ENCODE measurements at places on chromosomes 2 and 18.

DNA sequence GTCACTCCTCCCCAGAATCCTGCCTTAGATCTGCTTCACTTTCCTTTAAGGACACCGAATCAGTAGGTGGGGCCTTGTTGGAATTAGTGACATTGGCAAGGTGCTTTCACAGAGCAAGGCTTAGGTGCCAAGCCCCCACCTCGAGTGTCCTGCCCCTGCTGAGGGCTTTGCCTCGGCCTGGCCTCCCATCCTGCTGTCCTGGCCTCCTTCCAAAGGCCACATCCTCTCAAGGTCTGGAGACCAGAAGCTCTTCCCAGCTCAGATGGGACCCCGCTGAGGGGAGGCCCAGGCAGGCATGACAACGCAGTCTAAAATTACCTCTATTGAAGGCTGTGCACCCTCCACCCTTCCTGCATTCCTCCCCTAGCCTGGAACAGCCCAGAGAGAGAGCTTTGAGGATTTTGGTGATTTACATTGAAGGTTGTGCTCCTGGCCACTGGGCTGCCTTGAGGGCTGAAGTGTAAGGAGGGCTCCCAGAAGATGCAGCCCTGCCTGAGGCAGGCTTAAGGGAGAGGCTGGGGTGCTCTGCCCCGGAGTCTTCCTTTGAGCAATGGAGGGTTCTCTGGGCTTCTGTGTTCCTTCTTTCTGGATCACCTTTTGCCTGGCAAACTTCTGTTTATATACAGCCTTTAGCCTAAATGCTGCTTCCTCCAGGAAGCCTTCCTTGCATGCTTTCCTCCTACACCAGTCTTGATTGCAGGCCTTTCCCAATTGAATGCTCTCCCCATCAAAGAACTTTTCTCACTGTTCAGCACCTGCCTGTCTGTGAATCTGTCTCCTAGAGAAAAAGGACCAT, 154.4 kb downstream of the DDX1 start:
- no peak for DNase-seq

- no peak for DNase-seq
Measured at GRCh38 chr2:185128346-185128745, 530.0 kb downstream of the ZNF804A start.

GRCh38 chr18:12543697-12544096, 114.2 kb downstream of the SPIRE1 start:
- DNase-seq, result no peak

DNA sequence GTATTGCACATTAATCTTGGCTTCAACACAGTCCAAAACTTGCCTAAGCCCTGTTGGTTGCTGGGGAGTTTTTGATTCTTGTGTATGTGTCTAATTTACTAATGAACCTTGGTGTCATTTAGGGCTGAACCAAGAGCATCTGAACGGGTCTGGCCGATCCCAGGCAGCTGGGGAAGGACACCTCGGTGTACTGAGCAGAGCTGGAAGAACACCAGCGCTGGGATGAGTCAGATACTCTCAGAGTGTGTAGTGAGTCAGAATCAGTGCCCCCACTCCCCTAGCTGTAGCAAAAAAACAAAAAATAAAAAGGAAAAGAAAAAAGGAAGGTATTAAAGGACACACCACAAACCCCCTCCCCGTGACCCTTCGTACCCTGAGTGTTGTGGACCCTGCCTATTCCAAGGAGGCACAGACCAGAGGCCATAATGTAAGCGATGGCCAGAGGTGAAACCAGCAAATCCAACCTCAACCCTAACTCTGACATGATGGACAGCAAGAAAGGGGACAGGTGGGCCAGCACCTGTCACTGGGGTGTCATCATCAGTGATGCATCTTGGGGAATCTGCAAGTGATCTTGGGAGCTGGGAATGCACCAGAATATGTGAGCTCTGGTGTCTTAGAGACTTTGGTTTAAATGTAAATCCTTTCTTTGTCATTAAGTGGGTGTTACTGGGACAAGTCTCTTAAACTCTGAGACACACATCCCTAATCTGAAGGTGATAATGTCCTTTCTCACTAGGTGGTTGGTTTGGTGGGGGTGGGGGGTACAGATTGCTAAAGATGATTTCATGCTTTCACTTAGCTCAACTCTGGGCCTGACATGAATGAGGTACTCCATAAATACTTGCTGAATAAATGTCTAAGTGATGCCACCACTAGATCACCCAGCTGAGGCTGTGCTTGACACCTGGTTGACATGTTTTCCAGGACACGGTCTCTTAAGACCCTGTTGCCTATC, 34.2 kb upstream of the NCOA1 start:
- DNase-seq, result peak; percentile 28

- DNase-seq, result no peak
Measured at GRCh38 chr2:18444806-18445205, 115.6 kb downstream of the RDH14 start.

- DNase-seq, result no peak
Measured at GRCh38 chr2:5685225-5685624, 7.0 kb upstream of the SOX11 start.

DNA sequence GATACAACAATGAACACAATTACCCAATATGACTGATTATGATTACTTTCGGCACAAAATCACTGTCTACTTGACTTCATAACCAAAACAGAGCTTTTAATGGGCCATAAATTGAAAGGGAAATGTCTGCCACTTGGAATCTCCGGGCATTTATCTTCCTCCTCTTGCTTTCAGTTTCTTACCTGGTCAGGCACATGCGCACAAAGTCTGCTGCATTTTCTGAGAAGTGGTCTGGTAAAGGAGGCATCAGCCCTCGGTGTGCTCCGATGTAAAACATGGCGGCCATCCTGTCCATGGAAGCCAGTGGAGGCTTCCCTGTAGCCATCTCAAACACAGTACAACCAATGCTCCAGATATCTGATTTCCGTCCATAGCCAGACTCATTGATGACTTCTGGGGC, 62.0 kb downstream of the CCNT2 start:
- DNase-seq, result no peak

GRCh38 chr2:61575447-61575859, 37.3 kb upstream of the XPO1 start:
- DNase-seq, result no peak

DNA sequence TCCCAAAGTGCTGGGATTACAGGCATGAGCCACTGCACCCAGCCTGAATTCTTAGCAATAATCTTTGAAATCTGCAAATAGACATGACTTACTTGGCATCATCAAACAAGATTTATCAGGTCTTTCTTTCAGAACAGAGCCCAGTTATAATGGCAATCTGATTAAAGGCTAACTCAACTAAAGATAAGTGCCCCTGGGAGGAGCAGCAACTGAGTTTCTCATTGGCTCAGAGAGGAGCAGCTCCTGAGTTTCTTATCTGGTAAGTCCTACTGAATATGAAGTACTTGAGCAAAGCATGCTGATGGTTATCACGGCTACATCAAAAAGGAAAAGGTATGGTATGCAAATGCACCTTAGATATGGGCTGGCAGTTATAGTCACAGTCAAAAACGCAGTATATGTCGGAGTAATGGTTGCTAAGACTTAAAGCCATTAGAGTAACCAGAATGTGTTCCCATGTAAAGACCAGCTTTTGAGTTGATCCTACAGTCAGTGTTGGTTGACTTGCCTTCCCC, 15.0 kb upstream of the AP1S3 start:
- DNase-seq, result no peak

- no peak for DNase-seq
Measured at GRCh38 chr2:236562434-236562833, 7.2 kb upstream of the ACKR3 start.

DNA sequence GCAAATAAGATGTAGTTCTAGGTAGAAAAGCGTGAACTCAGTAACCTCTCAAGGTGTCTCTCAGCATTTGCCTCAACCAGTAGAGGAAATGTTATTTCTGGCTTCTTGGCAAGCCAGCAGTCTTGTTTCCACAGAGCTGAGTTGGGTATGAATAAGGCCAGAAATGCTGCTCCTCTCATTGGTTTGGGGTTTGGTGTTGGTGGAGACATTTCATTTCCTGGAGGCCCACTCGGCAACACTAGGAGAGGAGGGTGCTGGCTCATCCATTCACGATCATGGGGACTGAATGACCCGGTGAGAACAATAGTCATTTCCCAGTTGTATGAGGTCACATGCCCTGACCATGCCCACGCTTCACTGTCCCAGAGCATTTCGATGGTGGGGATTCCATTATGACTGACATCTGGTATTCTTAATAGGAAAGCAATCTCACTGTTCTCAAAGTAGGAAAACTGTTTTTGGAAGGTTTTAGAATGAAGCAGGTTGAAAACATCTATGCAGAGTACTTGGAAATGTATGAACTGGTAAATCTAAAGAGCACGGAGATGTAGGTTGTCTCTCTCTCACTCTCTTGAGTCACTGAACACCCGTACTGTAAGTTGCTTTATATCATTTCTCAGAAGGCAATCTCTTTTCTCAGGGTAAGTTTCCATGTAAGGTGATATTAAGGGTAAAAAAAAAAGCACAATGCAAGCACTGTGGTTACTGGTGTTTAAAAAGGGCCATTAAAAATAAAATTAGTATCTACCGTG, 37.1 kb upstream of the CTLA4 start:
- DNase-seq, result no peak

Data from posterior cingulate gyrus (tissue), 11 donors.